ENCODE measurements at places on chromosomes 7 and 10. TPM values are rescaled to one million over a fixed set of nuclear protein-coding genes. Genes with fewer than 3 reads are reported as not detected.

DNA sequence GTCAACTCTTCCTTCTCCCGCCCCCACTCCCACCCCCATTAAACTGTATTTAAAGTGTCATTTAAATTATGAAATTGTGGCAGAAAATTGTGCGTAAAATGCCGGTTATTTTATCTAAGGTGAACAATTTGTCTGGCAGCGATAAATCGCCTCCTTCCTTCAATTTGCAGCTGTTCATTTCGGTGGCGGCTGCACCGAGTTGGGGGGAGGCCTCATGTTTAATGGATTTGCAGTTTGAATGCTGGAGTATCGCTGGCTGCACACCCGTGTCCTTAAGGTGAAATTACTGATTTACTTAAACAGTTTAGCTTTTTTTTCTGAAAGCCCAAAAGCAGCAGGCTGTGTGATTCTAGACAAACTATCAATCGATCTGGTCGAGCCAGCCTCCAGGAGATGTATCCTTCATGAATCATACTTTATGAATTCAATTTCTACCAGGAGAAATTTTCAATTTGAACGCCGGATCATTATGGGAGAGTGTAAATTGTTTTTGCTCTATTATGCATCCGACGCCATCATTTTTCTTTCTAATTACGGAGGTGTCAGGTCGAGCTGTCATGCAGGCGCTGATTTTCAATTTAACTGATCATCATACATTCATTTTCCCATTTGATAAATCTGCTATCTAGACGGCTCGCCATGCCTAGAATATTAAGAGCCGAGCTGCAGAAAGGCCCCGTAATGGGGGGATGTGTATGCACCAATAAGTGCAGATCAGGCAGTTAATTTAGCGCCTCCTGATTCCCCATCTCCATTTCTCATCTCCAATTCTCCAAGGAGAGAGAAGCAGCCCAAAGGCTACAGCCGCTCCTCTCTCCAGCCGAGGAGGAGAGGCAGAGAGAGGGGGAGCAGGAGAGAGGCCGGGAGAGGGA, 6.5 kb downstream of the UNCX start:
- no peak for DNase-seq

DNA sequence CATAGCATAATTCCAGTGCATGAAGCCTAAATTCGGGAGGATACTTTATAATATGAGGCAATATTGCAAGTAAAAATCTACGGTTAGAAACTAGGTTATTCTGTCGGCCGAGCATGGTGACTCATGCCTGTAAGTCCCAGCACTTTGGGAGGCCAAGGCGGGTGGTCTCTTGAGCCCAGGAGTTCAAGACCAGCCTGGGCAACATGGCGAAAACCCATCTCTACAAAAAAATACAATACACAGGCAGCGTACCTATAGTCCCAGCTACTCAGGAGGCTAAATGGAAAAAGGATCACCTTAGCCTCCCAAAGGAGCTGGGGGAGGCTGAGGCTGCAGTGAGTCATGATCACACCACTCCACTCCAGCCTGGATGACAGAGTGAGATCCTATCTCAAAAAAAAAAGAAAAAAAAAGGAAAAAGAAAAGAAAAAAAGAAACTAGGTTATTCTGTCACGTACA, 14.2 kb downstream of the SKAP2 start:
- no peak for DNase-seq

- DNase-seq, result no peak
These were observed 141.1 kb downstream of the CDK14 start for GRCh38 chr7:90736968-90737939.

DNA sequence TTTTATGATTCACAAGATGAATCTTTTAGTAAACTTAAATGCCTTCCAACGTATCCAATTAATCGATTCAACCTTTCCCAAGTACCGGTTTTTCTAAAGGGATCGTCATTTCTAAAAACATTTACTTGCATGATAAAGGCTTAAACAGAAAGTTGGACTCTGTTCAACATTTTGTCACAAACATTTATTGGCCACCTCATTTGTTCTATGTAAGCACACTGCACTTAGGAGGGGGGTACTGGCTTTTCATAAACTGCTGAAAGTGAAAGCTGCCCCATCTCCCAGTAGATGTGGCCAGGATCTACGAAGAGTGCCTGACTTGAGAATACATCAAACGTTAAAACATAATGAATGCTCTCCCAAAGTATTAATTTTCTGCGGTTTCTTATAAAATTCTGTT, 37.3 kb upstream of the LAMB4 start:
- DNase-seq, result no peak

- no peak for DNase-seq
These were observed 269.6 kb downstream of the ELFN1 start for GRCh38 chr7:1939434-1940401.

DNA sequence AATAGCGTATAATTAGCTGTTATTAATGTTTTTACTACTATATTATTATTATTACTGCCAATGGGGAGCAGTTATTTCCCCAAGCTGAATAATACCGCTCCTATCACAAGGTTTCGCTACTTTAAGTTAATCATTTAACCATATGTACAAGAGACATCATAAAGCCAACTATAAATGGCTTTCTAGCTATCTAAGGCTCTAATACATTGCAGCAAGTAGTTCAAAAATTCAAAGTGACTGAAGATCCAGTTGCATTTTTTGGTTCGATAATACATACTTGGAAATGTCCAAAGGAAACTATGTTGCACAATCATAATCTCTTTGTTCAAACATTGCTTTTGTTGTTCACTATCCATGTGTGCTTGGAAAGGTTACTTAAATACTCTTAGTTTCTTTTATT, 952.0 kb upstream of the MBL2 start:
- no peak for DNase-seq

- DNase-seq, result no peak
These were observed 108.7 kb downstream of the DNAJC1 start for GRCh38 chr10:21894648-21895342.

- DNase-seq, result no peak
These were observed 16.3 kb upstream of the SLC29A4 start for GRCh38 chr7:5266191-5267028.

DNA sequence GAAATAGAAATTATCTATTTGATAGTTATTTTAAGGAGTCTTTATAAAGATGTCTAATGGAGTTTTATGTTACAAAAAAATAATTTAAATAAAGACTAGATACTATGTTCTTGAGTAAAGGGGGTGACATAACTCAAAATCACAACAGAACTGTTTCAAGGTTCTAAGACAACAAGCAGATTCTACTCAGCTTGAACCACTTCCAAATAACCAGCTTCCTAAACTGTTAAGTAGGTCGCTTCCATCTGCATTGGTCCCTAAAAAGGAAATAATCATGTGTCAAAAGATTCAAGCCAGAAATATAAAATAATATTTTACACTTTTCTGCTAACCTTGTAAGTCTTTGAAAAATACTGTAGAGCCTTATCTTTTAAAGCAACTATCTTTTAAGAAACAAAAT, 14.1 kb downstream of the SEM1 start:
- DNase-seq, result no peak

DNA sequence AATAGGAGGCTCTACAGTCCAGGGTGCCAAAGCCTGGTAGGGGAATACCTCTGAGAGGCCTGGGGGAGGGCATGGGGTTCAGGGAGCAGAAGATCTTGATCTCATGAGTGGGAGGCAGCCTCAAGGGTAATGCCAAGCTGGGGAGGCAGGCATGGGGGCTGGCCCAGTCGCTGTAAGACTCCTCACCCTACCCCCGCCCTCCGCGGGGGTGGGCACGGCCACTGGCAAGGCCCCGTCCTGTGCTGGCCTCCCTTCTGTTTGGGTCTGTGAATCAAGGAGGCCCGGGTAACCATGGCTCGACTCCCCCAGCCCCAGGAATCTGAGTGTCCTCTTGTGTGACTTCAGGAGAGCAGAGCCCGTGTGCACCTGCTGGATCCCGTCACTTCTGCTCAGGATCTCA, 473.9 kb downstream of the PLXNA4 start:
- no peak for DNase-seq

- no peak for DNase-seq
These were observed 7.2 kb downstream of the RGS10 start for GRCh38 chr10:119535305-119535704.

GRCh38 chr10:58661336-58661735, 148.7 kb downstream of the BICC1 start:
- DNase-seq, result no peak

GRCh38 chr7:75739796-75740672, 1.3 kb upstream of the HIP1 start:
- no peak for DNase-seq

- no peak for DNase-seq
These were observed 17.1 kb upstream of the LIPF start for GRCh38 chr10:88647061-88647615.

Gene RELN
- total RNA-seq, result 0.57 TPM

Gene PRKCQ
- total RNA-seq, result 0.24 TPM

Gene MYOZ1
- total RNA-seq, result 8.7 TPM

Gene FAM13C
- total RNA-seq, result 7.5 TPM

Gene GRID2IP
- total RNA-seq, result not detected

Gene AGR3
- total RNA-seq, result not detected
